ENCODE measurements at places on chromosomes 1 and 21. TPM values are rescaled to one million over a fixed set of nuclear protein-coding genes. Genes with fewer than 3 reads are reported as not detected.

The DNASE2B gene
- not detected for total RNA-seq

The CYP4Z1 gene
- 16.2 TPM for total RNA-seq

The MYOG gene
- total RNA-seq, result not detected

The ILDR2 gene
- total RNA-seq, result not detected

The SPATA17 gene
- 1.3 TPM for total RNA-seq

The FCGR3A gene
- total RNA-seq, result 12.9 TPM

The SIK1 gene
- 16.2 TPM for total RNA-seq

The RNU1-2 gene
- total RNA-seq, result under 0.01 TPM

GRCh38 chr1:112676543-112676942, 2.1 kb downstream of the MOV10 start:
- peak overlapping the region; percentile 97 for H3K27ac ChIP-seq
- peaks cover 5% of the 10 kb centered on the region for H3K4me1 ChIP-seq
- H3K27me3 ChIP-seq, result no peaks in the 10 kb centered on the region

DNA sequence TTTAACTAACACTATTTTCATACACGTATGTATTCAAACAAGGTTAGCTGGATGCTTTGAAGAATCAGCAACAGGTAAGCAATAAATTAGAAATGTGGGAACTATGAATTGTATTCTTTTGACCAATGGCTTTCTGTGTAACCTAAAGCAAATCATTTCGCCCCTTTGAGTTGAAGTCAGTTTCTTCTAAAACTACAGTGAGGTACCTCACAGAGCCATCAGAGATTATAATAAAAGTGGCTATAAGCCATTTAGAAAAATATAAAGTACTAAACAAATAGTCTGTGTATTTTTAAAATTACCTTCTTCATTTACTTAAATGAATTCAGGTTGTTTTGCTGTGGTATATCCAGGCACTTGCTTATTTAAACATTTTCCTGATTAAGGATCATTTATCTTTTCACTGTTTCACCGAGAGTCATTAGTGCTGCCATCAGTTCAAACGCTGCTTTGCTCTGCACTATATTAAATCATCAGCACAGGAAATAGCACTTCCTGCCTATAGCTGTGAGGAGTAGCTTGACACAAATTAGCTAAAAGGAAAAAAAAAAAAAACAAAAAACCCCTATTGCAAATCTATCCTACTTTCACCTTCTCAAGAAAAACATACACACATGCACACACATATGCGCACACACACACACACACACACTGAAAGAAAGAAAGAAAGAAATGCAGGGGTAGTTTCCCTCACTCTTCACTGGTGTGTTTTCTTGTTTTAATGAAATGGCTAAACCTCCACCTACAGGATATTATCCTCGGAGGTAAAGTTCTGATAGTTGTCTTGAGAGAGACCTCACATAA, 39.8 kb upstream of the C1orf105 start:
- DNase-seq, result no peak
- no peaks in the 10 kb centered on the region for H3K4me1 ChIP-seq
- no peaks in the 10 kb centered on the region for H3K36me3 ChIP-seq
- no peak overlapping the region for H3K27ac ChIP-seq
- no peak overlapping the region for H3K4me3 ChIP-seq
- H3K27me3 ChIP-seq, result no peaks in the 10 kb centered on the region

- H3K36me3 ChIP-seq, result no peaks in the 10 kb centered on the region
- H3K27me3 ChIP-seq, result no peaks in the 10 kb centered on the region
- no peaks in the 10 kb centered on the region for H3K4me1 ChIP-seq
- no peak overlapping the region for H3K4me3 ChIP-seq
- H3K27ac ChIP-seq, result no peak overlapping the region
These were observed 588.3 kb downstream of the NPHP4 start for GRCh38 chr1:5403935-5404334.

- peaks cover 7% of the 10 kb centered on the region for H3K4me1 ChIP-seq
- no peaks in the 10 kb centered on the region for H3K27me3 ChIP-seq
- no peak overlapping the region for H3K4me3 ChIP-seq
- no peaks in the 10 kb centered on the region for H3K36me3 ChIP-seq
These were observed 4.7 kb downstream of the SPEN start for GRCh38 chr1:15852036-15852827.

DNA sequence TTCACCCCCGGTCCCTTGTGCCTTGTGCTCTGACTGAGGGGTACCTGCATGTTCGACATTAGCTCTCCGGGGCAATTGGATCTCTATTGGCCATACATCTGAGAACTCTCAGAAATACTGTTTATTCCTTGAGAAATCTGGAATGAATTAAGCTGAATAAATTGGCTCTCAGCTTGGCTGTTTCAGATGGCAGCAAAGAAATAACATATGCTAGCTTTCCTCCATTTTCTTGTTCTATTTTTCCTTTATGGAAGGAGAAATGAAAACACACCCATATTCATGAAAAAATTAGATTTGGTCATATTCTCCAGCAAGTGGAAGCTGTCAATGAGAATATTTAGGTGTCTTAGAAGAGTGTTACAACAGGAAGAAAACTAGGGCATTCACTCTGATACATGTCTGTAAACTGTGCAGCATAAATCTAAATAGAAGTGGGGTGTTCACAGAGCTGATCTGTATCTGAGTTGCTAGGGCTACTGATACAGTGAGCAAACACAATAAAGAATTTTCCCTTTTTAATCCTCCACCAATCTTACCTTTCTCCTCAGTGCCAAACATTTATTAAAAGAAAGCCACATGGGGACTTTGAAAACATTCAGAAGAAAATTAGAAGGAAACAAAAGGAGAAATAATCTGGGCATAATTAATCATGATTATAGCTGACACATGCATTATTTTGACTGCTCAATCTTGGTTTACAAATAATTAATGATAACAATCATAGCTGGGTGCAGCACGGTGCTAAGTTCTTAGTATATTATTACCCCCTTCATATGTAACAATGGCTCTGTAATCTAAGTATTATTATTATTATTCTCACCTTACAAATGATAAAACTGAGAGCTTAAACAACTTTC, 671.9 kb upstream of the USP24 start:
- H3K27ac ChIP-seq, result no peak overlapping the region
- no peak for DNase-seq
- no peaks in the 10 kb centered on the region for H3K36me3 ChIP-seq
- no peaks in the 10 kb centered on the region for H3K27me3 ChIP-seq

GRCh38 chr1:30757352-30758120, at the start of gene LAPTM5:
Gene LAPTM5 (minus strand): TSS chr1:30757774. CDS start chr1:30757745, 29 bp downstream.
- peak within 1 kb of the TSS; percentile 33 for H3K27ac ChIP-seq
- H3K4me1 ChIP-seq, result peaks cover 9% of the 10 kb centered on the region
- no peak for DNase-seq
- peak within 1 kb of the TSS; percentile 44 for H3K4me3 ChIP-seq
- no peaks in the 10 kb centered on the region for H3K36me3 ChIP-seq
- no peaks in the 10 kb centered on the region for H3K27me3 ChIP-seq

GRCh38 chr1:98792123-98792522, 130.6 kb downstream of the SNX7 start:
- no peak for DNase-seq
- H3K27ac ChIP-seq, result no peak overlapping the region
- H3K27me3 ChIP-seq, result no peaks in the 10 kb centered on the region
- H3K4me3 ChIP-seq, result no peak overlapping the region
- H3K4me1 ChIP-seq, result no peaks in the 10 kb centered on the region

- no peak overlapping the region for H3K4me3 ChIP-seq
- peaks cover 4% of the 10 kb centered on the region for H3K4me1 ChIP-seq
- no peaks in the 10 kb centered on the region for H3K36me3 ChIP-seq
- H3K27me3 ChIP-seq, result no peaks in the 10 kb centered on the region
These were observed 60.1 kb downstream of the COL18A1 start for GRCh38 chr21:45465105-45465504.

DNA sequence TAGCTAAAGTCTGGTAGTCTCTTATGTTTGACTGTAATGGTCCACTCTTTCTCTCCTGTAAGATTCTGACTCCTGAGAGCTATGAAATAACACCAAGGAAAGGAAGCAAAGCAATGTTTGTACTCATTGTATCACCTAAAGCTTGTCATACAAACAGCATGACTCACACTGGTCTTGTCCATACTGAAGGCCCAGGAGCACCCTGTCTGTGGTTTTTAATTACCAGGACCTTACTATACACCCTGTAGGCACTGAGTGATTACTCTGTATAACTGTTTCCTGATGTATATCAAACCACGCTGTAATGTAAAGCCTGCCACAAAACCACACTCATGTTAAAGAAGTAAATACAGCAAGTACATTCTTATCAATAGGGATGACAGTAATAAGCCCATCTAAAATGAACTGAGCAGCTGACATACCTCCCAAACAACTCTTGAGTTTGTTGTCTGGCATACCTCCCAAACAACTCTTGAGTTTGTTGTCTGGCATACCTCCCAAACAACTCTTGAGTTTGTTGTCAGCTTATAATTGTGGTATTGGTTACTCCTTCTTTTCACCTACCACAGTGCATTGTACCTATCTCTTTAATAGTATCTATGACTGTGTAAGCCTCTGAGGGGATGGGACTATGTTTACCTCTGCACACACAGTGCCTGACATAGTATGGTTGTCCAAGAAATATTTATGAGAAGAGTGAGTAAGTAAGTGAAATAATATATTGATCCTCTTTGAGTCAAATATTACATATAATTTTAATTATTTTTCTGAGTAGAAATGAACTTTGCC, 11.6 kb upstream of the TNFSF18 start:
- H3K36me3 ChIP-seq, result no peaks in the 10 kb centered on the region
- DNase-seq, result no peak
- H3K4me3 ChIP-seq, result no peak overlapping the region
- H3K4me1 ChIP-seq, result no peaks in the 10 kb centered on the region
- no peak overlapping the region for H3K27ac ChIP-seq

- no peaks in the 10 kb centered on the region for H3K36me3 ChIP-seq
- H3K4me1 ChIP-seq, result no peaks in the 10 kb centered on the region
- H3K27me3 ChIP-seq, result no peaks in the 10 kb centered on the region
- no peak for DNase-seq
These were observed 10.3 kb downstream of the AGO1 start for GRCh38 chr1:35893051-35893879.

- H3K4me1 ChIP-seq, result peaks cover 5% of the 10 kb centered on the region
- no peak overlapping the region for H3K27ac ChIP-seq
- H3K4me3 ChIP-seq, result no peak overlapping the region
- H3K27me3 ChIP-seq, result no peaks in the 10 kb centered on the region
These were observed 170.2 kb downstream of the PLPP3 start for GRCh38 chr1:56409112-56409691.

DNA sequence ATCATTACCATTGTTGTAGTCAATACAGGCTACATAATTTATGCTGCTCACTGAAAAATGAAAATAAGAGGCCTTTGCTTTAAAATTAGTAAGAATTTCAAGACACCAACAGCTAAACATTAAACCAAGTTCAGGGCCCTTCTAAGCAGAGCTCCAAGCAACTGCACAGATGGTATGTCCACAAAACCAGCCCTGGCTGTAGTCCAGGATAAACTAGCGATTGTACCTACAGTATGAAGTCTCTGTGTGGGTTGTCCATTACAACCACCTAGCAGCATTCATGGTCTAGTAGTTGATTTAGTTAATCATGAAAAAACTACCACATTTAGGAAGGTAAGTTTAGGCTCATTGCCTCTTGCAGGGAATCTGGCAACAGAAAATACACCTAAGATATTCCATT, 35.3 kb downstream of the CLCA4 start:
- no peaks in the 10 kb centered on the region for H3K27me3 ChIP-seq
- no peaks in the 10 kb centered on the region for H3K4me1 ChIP-seq
- DNase-seq, result no peak
- H3K36me3 ChIP-seq, result no peaks in the 10 kb centered on the region

DNA sequence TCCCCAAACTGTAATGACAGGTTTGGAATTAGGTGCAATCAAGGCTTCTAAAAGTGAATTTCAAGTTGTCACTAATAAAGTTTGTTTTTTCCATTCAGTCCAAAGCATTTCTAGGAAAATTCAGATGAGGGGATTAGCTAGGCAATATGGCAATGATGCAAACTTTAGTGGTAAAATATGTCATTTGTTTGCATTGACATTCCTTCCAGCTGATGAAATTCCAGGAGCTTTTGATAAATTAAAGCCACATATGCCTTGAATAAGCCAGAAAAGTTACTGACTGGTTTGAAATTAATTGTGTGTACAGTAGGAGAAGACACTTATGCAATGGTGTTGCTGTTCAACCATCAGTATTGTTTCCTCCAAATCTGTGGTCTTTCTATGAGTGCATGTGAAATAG, 57.8 kb downstream of the MROH9 start:
- H3K27ac ChIP-seq, result no peak overlapping the region
- no peaks in the 10 kb centered on the region for H3K27me3 ChIP-seq
- no peak overlapping the region for H3K4me3 ChIP-seq
- no peaks in the 10 kb centered on the region for H3K36me3 ChIP-seq
- H3K4me1 ChIP-seq, result no peaks in the 10 kb centered on the region

DNA sequence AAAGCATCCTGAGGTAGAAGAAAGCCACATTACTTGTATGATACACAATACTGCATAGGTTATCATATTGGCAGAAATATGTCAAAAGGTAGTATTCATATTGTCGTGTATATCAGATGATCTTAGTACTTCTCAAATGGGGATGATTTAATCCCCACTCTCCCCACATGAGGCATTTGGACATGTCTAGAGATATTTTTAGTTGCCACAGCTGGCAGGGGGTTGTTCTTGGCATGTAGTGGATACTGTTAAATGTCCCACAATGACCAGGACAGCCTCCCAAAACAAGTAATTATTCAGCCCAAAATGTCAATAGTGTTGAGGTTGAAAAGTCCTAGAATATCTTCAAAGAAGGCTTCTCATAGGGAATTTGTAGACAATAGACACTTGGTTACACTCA, 162.8 kb downstream of the NEGR1 start:
- no peak overlapping the region for H3K27ac ChIP-seq
- H3K4me1 ChIP-seq, result no peaks in the 10 kb centered on the region
- DNase-seq, result no peak
- H3K27me3 ChIP-seq, result no peaks in the 10 kb centered on the region

- DNase-seq, result no peak
- H3K4me3 ChIP-seq, result no peak overlapping the region
- H3K27ac ChIP-seq, result no peak overlapping the region
- no peaks in the 10 kb centered on the region for H3K27me3 ChIP-seq
These were observed 11.1 kb downstream of the KRTAP24-1 start for GRCh38 chr21:30271611-30272010.

DNA sequence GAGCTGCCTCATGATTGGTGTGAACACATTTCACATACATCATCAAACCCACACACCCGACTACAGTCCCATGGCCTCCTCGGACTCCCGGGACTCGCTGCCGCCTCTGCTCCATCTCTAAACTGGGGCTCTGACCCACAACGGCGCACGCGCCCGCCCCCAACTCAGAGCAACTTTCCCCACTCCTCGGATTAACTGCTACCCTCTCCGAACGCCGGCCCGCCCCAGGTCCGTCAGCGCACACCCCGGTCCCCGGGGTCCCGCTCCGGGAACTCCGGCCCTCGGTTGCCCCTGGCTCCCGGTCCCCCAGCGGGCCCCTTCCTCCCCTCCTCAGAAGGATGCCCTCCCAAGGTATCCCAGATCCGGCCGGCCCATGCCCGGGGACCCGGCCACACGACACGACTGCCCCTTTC, 740 bp downstream of the DSTYK start:
- DNase-seq, result no peak
- no peaks in the 10 kb centered on the region for H3K4me1 ChIP-seq
- H3K4me3 ChIP-seq, result peak overlapping the region; percentile 99
- peak overlapping the region; percentile 96 for H3K27ac ChIP-seq

DNA sequence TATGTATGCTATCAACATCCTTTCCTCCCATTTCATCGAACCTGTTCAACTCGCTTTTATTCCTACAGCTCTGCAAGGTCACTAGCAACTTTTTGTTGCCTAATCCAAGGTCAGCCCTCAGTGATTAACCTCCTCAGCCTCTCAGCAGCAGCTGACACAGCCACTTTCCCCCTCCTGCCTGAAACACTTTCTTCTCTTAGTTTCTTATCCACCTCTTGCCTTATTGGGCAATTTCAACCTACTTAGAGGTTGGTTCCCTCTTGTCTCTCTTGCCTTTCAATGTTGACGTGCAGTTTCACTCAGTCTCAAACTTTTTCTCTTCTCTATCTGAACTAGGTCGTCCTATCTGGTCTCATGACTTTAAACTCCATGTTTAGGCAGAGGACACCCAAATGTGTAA, 156.3 kb downstream of the C1orf94 start:
- H3K27ac ChIP-seq, result no peak overlapping the region
- no peaks in the 10 kb centered on the region for H3K36me3 ChIP-seq
- H3K4me1 ChIP-seq, result no peaks in the 10 kb centered on the region

Measured in breast epithelium (tissue), 4 donors.